Uterus (tissue), 4 donors: ENCODE measurements at places on chromosomes 7 and 10. TPM values are rescaled to one million over a fixed set of nuclear protein-coding genes. Genes with fewer than 3 reads are reported as not detected.

DNA sequence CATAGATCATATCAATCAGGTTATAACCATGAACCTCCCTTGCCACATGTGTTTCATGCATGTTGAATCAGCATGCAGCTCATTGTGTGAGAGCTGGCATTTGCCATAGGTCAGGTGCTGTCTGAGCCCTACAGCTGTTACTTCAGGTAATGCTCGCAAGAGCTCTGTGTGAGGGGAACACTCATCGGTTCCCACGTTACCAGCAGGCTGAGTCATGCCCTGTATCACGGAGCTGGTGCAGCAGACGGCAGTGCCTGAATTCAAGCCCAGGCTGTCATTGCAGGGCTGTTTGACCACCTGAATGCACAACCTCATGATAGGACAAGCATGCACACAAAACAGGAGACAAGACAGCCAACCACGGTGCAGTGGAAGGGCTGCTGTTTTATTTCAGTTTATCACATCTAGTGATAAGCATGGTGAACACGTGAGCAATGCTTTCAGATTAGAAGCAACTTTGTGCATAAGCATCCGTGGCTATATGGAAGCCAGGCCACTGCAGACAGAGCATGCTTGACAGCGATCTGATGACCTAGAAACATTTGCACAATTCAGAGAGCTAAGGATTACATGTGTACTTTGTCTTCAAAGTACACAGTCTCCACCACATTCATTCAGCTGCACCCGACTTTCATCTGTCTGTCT, 56.4 kb upstream of the PFKP start:
- no peak for DNase-seq

DNA sequence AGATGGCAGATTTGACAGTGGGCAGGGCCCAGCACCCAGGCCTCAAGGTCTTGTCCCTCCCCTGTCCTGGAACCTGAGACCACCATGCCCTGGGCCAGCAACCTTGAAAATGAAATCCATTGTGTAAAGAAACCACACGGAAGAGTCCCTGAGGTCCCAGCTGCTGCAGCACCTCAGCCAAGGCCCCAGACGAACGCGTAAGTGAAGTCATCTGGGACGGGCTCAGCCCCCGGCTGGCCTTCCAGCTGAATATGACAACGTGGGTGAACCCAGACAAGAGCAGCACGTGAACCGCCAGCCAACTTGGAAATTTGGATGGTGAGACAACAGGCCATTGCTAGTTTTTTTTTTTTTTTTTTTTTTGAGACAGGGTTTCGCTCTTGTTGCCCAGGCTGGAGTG, 70.3 kb downstream of the CYTH3 start:
- DNase-seq, result no peak

DNA sequence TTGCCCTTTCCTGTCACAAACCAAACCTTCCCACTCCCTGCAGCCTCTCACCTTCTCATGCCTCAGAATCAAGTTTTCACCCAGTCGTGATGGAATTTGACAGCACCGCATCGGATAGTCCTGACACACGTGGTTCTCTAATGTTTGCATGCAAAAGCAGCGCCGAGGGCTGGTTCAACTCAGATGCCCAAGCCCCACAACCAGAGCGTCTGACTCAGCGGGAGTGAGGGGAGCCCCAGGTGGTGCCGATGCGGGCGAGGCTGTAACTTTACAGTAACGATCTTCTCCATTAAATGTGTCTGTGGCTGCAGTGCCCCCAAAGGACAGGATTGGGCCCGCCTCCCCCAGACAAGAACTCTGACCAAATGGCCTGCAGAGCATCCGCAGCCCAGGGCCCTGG, 284.5 kb downstream of the CELF2 start:
- no peak for DNase-seq

GRCh38 chr10:13658264-13658663, 71.5 kb downstream of the PRPF18 start:
- no peak for DNase-seq

DNA sequence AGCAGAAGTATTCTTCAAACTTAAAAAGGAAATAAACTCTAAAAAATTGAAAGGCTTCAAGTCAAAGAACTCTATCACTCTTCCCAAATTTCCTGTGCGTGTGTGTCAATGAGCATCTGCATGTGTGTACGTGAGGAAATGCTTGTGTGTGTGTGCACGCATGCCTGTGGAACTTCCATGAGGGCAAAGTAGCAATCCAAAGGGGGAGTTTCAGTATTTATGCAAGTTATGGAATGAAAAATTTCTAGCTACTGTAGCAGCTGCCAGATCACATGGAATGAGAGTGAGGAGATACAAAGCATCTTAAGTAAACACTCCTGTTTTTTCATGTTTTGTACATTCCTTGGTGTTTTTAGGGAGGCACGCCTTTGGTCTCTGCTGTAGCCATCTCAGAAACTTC, 152.6 kb downstream of the RAPGEF5 start:
- DNase-seq, result no peak

- DNase-seq, result no peak
Measured at GRCh38 chr7:41538810-41539724, 163.8 kb downstream of the INHBA start.

DNA sequence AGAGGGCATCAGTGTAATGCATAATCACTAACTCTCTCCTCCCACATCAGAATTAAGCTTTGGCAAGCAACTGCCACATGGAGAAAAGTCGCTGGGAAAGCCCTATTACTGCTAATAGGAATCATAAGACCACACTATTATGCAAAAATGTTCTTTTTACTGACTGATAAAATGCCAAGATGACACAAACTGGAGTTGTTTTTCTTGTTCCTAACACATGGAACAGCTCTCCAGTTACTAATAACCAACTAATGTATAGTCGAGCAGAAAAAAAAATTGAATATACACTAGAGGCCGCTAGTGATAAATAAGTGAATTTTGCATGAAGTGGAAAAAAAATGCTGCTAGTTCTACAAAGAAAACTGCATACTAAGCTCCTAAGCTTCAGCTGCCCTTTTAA, 165.6 kb downstream of the TPK1 start:
- no peak for DNase-seq

GRCh38 chr10:69353977-69354635, 62.6 kb downstream of the TACR2 start:
- DNase-seq, result no peak

DNA sequence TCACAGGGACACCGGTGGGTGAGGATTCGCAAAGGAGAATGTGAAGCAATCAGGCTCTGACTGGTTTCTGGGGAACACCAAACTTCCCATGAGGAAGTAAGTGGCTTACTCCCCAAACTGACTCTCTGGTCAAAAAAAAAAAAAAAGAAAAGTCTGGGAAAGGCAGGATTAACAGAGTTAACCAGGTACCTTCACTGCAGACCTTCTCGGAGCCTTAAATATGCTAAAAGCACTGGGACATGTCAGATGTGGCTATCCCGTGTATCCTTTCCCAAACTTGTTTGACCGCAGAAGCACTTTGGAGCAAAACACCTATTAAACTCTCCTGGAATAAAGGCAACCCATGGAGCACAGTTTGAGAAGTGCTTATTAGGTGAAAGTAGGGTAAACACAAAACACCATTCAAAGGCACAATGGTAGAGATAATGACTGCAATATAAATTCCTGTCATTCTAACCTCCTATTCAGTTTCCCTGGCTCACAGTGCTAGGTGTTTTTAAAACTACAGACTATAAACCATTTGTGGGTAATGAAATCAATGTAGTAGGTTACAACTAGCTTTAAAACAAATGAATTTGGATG, 44.1 kb upstream of the MXI1 start:
- no peak for DNase-seq

- DNase-seq, result no peak
Measured at GRCh38 chr7:115363916-115364315, 442.0 kb downstream of the MDFIC start.

DNA sequence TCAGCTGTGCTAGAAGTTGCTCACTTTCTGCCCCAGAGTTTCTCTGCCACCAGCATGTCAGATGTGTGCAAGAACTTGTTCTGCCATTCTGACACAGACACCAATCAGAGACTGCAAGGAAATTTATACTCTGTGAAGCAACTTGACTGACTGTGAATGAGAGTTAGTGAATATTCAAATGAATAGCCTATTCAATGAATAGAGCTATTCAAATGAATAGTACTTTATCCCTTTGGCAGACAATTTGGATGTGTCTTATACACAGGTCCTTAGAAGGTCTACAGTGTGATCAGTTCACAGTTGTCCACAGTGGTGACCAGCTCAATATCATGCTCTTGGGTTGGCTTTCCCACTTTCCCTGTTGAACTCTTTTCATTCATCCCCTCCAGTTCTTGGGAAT, 138.1 kb downstream of the MACC1 start:
- DNase-seq, result no peak

DNA sequence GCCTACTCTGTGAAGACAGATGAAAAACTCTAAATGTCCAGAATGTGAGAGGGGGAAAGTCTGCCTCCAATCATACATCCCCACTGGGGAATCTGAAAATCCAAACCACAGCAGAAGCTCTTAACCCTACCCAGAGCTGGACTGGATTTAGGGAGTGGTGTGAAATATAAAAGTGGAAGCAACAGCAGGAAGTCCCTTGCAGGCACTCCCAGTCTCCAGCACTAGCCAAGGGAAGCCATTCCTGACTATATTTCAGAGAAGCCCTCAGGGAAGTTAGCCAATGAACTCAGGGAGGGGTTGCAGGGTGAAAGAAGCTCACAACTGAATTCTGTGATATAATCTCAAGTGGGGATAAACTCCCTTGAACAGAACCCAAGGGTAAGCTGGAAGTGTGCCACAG, 51.5 kb downstream of the CRPPA start:
- no peak for DNase-seq

DNA sequence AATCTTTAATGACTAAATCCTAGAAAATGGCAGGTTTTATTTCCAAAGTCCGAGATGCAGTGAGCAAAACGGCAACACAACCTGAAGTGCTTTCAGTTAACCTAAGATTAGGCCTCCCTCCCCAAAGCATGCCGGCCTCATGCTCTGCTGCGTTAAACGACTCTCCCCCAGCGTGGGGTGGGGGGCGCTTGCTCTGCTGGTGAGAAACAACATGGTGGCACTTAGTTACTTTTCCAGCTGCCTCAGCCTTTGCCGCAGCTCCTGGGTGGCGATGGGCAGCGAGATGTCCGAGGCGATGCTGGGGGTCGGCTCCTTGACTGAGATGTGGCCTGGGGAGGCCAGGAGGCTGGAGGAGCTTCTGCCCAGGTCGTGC, 36.7 kb upstream of the NCAPG2 start:
- DNase-seq, result no peak

DNA sequence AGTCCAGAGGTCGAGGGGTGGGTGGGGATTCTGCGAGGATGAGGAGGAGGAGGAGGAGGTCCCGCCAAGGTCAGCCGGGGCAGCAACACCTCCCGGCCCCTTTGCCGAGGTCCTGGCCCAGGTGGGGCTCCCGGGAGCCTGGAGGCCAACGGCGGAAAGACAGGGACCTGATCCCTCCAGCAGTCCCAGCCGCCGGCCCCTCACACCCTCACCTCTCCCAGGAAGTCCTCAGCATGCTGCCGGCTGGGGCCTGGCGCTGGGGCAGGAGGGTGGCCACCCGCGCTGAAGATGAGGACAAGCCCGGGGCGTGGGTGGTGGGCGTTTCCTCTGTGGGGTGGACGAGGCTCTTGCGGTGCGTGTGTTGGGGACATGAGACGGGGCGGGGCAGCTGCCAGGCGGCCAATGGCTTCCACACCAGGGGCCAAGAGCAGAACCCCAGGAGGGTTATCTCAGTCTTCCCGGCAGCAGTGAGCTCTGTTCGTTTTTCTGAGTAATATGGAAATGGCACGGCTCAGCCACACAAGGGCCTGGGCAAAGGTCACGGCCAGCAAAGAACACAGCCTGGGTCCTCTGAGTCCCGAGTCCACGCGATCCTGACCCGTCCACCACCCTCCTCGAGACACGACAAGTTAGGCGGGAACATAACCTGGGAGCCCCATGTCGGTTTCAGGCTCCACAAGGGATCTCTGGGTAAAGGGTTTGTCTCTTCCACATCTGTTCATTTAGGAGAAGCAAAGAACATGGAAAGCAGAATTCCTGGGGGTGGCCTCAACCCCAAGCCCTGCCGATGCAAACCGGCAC, 82.9 kb upstream of the PDGFA start:
- DNase-seq, result no peak

DNA sequence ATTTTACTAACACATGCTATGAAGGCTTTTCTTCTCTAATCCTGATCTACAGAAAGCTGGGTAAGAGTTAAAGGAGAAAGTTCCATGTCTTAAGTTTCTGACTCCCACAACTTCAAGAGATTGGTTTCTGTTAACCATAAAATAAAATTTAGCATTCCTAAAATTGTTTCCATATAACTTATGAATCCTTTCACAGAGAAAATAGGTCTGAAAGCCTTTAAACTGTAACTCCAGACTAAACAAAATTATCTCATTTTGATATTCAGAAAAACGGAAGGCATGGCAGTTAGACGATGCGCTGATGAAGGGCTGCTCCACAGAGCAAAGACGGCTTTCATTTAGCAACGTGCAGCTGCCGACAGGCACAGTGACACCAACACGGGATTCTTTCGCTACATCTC, 133.3 kb downstream of the SLC25A13 start:
- no peak for DNase-seq

GRCh38 chr10:51269821-51270220, 195.5 kb downstream of the PRKG1 start:
- DNase-seq, result no peak

DNA sequence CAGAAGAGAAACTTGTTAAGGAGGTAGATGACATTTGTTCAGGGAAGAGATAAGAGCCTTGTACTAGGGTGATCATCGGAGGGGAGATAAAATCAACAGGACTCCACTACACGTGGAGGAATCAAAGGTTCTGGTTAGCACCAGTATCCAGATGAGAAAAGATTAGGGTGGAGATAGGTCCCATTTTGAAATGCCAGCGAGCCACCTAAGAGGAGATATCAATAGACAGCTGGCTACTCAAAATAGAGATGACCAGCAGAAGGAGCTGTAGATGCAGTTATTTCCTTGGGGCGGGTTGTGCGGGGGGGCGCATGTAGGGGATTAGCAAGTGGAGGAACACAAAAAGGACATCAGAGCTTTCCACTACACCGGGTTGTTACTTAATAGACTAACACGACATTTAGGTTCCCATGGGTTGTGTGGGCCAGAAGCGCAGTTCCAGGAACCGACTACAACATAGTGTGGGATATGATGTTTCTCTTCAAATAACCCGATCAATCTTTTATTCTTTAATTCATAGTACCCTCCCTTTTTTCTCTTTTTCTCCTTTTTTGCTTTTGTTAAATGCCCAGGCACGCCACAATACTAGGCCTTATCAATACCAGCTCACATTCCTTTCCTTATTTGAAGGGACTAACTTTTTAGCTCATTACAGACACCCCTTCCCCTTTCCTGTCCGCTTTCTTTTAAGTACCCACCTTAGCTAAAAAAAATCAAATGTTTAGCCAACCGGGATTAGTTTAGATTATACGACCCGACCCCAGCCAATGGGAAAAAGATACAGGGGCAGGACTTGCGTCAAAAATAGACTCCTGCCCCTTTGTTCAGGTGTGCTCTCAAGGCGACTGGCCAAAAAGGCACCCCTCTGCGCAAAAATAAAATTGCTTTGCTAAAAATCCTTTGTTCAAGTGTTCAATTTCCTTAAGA, 2.0 kb upstream of the KIF11 start:
- DNase-seq, result peak; percentile 46

- no peak for DNase-seq
Measured at GRCh38 chr10:25933653-25934608, at the start of gene MYO3A. Gene MYO3A, plus strand, starts transcription at chr10:25934229. Its CDS starts 17,882 bp downstream, at chr10:25952111.

The DEPP1 gene
- total RNA-seq, result 52.5 TPM

The HGF gene
- 16.6 TPM for total RNA-seq

The GDF2 gene
- not detected for total RNA-seq

The TSPAN14 gene
- total RNA-seq, result 72.8 TPM

The PRKRIP1 gene
- 16.1 TPM for total RNA-seq

The KLF14 gene
- total RNA-seq, result not detected

The TCERG1L gene
- total RNA-seq, result not detected

The SUN3 gene
- total RNA-seq, result not detected

The AGAP3 gene
- 52.3 TPM for total RNA-seq

The NPSR1 gene
- total RNA-seq, result not detected
